ENCODE measurements at places on chromosomes 5 and 9.
A peak's percentile ranks its signal among the peaks of the same experiment; 100 is the strongest.

- no peak for DNase-seq
Observed at GRCh38 chr9:18185196-18185595, 288.8 kb upstream of the ADAMTSL1 start.

- no peak for DNase-seq
Observed at GRCh38 chr5:25641124-25641523, 996.3 kb upstream of the CDH10 start.

GRCh38 chr9:34246453-34246852, 67.6 kb downstream of the UBAP1 start:
- no peak for DNase-seq

DNA sequence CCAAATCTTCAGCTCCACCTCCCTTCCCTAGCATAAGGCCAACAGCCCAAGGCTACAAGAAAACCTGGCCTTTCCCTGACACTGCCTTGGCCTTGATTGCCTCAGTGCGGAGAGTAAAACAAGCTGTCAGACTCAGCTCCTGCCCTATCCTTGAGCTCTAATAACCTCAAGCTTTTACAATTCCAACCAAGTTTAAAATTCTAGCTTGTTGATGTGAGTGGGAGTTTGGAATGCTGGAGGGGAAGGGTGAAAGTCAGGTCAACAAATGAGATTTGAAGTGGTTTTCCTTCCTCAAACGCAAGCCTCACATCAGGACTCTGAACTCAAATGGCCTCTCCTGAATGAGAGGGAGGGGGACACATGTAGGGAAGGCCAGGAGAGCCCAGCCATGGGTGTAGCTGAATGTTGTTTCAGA, 197.0 kb upstream of the VLDLR start:
- DNase-seq: no peak

DNA sequence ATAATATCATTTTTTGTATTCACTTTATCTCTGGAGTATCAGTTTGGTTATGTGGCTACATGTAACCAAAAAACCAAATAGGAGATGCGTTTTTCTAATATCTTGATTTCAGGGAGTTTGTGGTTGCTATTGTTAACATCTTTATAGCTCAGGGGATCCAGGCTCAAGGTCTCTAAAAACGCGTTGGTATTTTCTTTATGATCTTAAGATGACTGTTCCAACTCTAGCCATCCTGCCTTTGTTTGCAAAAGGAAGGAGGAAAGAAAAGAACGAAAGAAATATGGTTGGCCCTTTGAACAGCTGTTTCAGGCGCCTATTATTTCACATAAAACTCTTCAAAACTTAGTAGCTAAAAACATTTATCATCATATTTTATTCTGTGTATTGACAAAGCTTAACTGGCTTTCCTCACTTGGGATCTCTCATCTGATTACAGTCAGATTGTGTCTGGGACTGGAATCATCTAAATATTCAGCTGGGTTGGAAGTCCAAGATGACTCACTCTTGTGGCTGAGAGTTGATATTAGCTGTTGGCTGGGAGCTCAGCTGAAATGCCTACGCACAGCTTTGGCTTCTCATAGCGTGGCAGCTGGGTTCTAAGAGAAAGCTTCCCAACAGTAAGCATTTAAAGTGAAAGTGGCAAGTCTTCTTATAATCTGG, 60.1 kb downstream of the FAM174A start:
- DNase-seq: peak; percentile 13

- DNase-seq: no peak
Observed at GRCh38 chr9:121838746-121839669, 187.6 kb downstream of the DAB2IP start.

DNA sequence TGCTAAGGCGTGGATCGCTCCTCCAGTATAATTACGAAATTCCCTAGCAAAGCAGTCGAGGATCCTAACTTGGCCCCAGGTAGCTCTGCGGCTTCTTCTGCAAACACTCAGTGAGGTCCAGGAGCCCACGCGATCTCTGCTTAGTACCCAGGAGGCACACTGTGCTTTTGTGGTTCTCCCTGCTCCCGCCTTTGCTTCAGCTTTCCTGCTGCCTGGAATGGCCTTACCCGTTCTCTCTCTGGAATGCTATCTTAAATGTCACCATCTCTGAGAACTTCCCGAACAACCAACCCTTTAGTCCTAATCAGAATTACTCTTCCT, 639 bp downstream of the INVS start:
- DNase-seq: no peak

DNA sequence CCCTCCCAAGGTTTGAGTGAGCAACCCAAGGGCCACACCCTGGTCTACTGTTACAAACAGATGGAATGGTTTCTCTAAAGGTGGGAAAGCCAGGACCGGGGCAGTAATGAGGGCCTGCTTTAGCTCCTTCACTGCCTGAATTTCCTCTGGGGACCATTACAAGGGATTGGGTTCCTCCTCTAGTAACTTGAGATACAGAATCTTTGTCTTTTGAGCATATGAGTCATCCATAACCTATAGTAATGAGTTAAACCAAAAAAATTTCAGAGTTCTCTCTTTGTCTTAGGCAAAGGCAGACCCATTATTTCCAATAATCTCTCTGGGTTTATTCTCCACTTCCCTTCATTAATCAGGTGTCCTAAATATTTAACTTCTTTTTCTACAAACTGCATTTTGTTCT, 618.8 kb downstream of the HINT1 start:
- no peak for DNase-seq

DNA sequence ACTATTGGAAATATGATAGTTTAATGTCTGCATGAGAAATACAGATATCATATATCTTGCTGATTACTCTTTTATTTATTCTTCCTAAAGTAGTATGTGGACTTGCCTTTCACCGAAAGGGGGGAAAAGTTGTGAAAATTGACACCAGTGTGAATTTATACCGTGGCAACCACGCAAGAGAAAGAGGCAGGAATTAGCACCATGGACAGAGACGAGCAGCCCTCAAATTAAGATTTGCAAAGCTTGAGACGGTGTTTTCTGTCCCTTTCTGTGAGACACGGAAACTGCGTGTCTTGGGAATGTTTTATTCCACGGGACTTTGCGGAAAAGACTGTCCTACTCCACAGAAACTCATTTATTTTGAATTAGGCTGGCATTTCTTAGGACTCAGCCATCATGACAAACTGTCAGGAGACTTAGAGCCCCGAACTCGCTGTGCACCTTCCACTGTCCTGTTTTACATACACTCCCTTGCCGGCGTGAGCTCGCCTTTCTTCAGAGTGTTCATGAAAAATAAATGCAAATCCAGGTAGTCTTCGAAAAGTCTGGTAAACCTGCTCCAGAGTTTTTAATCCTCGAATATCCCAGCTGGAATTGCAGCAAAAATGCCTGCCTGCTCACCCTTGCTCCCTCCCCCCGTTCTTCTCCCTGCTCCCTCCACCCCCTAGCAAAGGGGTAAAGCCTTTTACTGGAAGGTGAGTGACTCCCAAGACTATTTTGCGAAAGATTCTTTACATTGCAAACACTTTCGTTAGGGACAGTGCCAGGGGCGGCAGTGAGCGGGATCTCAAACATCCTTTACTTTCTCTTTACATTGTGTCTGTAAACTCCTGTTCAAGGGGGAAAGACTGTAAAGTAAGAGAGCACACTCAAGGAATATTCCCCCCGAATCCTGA, 3.8 kb upstream of the ELAVL2 start:
- peak; percentile 42 for DNase-seq

GRCh38 chr9:101572316-101572715, 22.5 kb downstream of the PPP3R2 start:
- DNase-seq: no peak

- DNase-seq: peak; percentile 35
Observed at GRCh38 chr5:61357745-61358144, 25.7 kb downstream of the ZSWIM6 start.

GRCh38 chr9:35826071-35826701, 2.3 kb downstream of the FAM221B start:
- peak; percentile 84 for DNase-seq

- DNase-seq: no peak
Observed at GRCh38 chr5:38871790-38872551, 26.2 kb downstream of the OSMR start.

GRCh38 chr5:129768735-129769134, 20.8 kb downstream of the MINAR2 start:
- no peak for DNase-seq

GRCh38 chr9:38677660-38678303, 42.2 kb downstream of the FAM240B start:
- DNase-seq: no peak

- DNase-seq: no peak
Observed at GRCh38 chr9:487429-487828, 272.8 kb downstream of the DOCK8 start.

DNA sequence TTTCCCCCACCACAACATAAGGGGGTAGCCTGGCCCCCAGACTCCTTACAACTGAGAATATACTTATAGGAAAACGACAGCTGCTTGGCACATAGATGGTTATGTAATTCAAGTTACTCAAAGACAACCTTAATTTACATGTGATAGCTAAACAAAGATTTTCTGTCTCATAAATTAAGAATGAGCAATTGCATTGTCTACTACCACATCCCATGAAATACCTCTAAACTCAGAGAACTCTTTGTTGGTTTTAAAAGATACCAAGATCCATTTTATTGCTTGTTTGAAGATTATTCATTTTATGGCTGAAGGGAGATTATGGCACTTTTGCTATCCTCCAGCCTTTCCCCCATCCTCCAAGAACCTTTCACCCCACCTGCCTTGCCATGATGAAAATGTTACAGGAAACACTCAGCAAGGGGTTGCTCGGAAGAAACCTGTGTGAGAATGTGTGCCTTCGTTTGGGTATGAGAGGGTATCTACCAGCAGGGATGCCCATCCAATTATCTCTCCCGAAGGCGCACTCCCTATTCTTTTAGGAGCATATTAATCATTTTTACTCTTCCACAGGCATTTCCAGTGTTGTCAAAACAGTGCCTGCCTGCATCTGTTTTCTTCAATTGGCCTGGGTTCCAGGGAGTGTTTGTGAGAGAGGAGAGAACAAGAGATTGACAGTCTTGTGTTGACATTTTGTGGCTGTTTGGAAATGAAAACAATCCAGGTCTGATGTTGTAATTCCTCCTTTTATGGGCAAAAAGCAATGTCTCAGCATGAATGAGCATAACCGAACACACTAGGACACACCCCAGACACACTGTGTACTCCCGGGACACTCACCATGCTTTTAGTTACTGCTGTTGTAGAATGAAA, 208.0 kb upstream of the ANKRD55 start:
- DNase-seq: no peak

GRCh38 chr9:113515862-113516261, 52.3 kb downstream of the RGS3 start:
- no peak for DNase-seq

- no peak for DNase-seq
Observed at GRCh38 chr5:144331361-144331760, 160.7 kb downstream of the KCTD16 start.

- DNase-seq: peak; percentile 66
Observed at GRCh38 chr5:147223948-147224791, 10.7 kb upstream of the STK32A start.
